Tibial nerve (tissue), 4 donors: ENCODE measurements at places on chromosomes 7 and 10.

DNA sequence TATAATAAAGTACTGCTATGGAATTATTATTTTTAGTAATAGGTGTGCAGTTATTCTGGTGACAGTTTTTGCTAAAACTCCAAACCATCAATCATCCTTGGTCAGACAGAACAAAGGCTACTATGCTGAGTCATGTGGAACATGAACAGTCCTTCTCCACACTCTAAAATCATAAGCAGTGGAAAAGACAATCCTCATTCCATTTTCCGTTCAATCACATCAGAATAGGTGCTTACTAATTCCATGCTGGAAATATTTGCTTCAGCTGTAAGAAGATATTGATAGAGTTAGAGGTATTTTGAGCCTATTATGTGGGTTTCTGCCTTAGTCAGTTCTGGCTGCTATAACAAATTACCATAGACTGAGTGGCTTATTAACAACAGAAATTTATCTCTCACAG, 82.9 kb downstream of the FAM13C start:
- no peak for DNase-seq

DNA sequence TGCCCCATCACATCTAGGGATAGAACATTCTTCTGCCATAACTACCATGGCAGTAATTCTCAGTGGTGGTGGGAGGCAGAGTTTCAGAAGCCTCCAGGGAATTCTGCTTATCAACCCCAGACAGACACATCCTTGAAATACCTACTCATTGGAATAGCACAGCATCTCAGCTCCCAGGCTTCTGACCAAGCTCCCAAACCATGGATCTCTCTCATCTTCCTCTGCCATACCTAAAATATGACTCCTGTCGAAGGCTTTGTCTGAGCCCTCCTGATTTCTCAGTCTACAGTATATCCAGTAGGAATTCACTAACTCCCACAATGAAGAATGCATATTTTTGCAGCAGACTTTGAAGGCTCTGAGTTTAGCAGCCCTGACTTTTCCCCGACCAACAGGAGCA, 687.5 kb downstream of the GRID1 start:
- no peak for DNase-seq

DNA sequence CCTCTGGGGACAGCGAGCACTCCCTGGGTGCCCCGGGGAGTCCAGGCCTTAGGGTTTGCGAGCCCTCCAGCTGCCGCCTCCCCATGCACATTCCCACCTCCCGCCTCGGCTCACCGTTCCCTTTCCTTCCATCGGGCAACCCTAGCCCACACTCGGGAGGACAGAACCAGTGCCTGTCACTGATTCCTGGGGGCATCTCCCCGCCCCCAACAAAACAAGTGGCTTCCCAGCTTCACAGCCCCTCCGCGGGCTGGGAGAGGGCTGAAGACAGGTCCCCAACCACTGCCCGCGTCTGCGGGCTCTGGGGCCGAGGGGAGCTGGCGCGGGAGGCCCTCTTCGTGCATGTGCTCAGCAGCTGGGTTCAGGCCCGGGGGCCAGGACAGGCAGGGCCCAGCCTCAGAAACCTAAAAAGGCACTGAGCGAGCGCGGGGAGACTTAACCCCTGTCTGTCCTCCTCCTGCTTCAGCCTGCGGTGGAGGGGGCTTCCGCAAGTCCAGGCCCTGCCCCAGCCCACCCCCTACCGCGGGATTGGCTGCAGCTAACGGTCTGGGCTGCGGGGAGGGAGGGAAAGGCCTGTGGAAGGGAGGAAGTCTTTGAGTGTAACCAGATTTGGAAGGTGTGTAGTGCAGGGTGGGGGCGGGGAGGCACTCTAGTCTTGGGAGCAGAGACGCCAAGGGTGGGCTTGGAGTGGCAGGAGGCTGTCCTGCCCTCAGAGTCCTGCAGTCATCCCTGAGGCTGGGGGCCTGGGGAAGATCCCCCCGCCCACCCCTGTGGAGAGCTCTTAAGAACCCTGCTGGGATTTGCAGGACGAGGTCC, 1.2 kb downstream of the FLNC start:
- DNase-seq, result no peak

GRCh38 chr7:132915647-132916046, 166.2 kb downstream of the CHCHD3 start:
- no peak for DNase-seq

DNA sequence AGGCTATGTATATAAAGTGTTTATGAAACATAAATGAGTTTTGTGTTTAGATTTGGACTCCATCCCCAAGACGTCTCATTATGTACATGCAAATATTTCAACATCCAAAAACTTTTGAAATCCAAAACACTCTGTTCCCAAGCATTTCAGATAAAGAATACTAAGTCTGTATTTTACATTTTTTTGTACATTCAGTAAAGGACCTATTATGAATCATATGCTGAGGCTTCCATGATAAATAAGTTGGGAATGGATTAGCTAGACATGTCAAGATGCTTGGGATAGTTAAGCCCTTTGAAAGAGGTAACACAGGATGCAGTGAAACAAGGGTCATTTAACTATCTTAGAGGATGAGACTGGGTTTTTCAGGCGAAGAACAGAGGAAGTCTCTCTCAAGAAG, 262.9 kb downstream of the SNX13 start:
- DNase-seq, result no peak

GRCh38 chr10:101967713-101968112, 88.3 kb downstream of the ARMH3 start:
- no peak for DNase-seq

- no peak for DNase-seq
Measured at GRCh38 chr10:35451151-35452016, 115.1 kb downstream of the CCNY start.

GRCh38 chr7:158110661-158111048, 477.0 kb downstream of the PTPRN2 start:
- DNase-seq, result no peak

DNA sequence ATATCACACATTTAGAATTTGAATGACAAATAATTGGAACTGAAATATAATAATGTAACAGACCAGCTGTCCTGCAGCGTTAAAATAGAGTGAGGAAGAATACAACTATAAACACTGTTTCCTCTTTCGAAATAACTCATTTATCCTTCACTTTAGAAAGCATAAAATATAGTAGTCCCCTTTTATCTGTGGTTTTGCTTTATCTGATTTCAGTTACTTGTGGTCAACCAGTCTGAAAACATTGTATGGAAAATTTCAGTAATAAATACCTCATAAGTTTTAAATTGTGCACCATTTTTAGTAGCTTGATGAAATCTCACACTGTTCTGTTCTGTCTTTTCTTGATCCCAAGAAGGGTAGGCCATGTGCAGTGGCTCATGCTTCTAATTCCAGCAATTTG, 31.7 kb downstream of the POLR1F start:
- DNase-seq, result no peak

- no peak for DNase-seq
Measured at GRCh38 chr7:28931565-28931964, 26.6 kb downstream of the TRIL start.

DNA sequence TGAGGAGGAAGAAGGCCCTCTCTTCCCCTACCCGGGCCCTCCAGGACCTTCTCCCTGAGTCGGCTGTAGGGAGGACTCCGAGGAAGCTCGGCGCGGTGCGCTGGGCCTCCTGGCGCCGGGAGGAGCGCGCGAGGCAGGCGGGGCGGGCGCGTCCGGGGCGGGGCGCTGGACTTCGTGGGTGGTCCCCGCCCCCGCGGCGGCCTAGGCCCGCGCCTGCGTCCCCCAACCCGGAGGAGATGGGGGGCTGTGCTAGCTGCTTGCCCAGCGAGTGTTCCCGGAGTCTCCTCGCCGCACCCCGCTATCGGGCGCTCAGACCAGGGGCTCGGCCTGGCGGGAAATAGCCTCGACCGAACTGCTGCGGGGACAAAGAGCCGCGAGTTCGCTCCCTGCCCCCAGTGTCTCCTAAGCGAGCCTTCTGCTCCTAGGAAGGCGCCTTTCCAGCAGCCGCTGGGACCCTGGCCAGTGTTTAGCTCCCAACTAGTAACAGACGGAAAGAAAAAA, 19.2 kb upstream of the SMO start:
- peak; percentile 37 for DNase-seq

- DNase-seq, result no peak
Measured at GRCh38 chr10:61503051-61503450, 49.9 kb upstream of the TMEM26 start.

DNA sequence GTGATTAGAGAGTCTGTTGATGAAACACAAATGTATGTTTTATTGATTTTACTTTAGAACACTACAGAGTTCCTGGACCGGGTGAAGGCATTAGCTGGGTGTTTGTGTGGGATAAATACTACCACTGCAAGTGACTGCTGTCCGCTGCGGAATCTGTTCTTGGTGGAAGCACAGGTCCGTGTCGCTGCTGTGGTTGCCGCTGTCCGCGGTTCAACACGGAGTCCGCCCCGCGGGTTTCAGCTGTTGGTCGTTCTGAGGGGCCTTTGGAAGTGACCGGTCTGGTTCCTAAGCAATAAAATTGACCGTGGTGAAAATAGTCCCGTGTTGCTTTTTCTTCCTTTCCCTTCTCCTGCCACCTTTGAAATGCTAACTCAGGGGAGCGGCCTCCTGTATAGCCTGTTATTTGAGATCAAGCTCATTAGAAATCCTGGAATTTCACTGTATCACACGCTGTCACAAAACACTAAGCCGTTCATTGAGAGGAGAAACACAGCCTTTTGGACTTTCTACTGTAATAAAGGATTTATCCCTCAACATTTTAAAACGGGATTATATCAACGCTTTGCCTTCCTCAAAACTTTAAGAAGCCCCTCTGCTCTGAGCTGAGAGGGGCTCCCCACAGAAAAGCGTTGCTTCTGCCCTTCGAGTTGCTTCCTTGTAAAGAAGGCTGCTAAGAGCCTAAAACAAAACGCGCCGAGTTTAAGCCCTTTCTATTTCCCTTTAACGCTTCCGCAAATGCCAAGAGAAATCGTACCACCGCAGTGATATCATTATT, 2.6 kb downstream of the NKX6-2 start:
- no peak for DNase-seq

GRCh38 chr10:6579904-6580278, at the start of gene PRKCQ:
Gene PRKCQ (minus strand): TSS chr10:6580276. CDS start chr10:6515135, 65,141 bp downstream.
- DNase-seq, result no peak

GRCh38 chr7:32891043-32891799, at the start of gene KBTBD2:
Gene KBTBD2 (minus strand): TSS chr7:32891760. CDS start chr7:32879604, 12,156 bp downstream.
- DNase-seq, result peak; percentile 55

DNA sequence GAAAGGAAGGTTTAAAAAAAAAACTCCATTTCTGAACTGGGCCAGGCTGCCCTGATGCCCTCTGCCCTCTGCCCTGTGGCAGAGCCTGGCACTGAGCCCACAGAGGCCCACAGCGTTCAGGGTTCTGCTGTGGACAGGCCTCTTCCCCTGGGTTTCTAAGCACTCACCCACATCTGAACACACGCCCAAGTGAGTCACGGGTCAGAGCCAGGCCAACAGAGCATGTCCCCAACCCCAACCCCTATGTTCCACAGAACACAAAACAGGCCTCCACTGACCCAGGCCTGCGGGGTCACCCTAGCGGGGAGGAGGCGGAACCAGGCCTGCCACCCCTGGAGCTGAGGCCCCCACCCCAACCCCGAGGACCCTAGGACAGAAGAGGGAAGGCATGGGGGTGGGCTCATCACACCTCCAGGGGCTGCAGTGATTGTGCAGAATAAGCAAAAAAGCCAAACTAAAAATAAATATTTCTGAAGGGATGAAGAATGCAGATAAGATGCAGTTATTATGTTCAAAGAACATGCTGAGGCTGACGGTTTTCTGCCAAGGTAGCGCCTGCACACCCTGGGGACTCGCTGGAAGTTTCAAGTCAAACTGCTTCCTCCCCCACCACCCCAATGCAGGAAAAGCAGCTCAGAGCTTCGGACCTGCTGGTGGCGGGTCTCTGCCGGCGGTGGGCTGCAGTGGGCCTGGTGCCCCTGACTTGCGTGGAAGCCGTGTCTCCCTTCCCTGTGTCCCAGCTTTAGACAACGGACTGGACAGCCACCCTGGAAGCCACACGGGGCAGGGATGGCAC, 5.4 kb downstream of the WDR86 start:
- DNase-seq, result peak; percentile 46

DNA sequence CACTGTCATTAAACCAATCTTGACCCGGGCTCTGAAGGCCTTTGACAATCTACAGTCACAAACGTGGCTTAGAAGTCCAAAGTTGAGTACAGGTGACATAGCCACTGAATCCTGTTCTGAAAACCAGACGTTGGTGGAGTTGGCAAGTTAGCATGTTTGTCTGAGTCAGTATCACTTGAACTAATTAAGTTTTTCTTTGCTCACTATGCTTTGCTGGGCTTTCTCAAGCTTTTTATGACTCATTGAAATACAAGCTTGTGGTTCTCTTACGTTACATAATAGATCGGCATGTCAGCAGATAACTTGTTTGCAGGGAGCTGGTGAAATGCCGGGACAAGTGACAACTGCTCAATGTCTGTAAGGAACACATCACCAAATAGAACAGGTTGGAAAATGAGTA, 53.8 kb downstream of the ARL5B start:
- DNase-seq, result no peak

- no peak for DNase-seq
Measured at GRCh38 chr7:33590916-33591315, 314.4 kb upstream of the BMPER start.

- DNase-seq, result no peak
Measured at GRCh38 chr7:50827281-50827680, 44.6 kb upstream of the GRB10 start.

GRCh38 chr10:125689955-125690569, 7.1 kb upstream of the TEX36 start:
- no peak for DNase-seq

DNA sequence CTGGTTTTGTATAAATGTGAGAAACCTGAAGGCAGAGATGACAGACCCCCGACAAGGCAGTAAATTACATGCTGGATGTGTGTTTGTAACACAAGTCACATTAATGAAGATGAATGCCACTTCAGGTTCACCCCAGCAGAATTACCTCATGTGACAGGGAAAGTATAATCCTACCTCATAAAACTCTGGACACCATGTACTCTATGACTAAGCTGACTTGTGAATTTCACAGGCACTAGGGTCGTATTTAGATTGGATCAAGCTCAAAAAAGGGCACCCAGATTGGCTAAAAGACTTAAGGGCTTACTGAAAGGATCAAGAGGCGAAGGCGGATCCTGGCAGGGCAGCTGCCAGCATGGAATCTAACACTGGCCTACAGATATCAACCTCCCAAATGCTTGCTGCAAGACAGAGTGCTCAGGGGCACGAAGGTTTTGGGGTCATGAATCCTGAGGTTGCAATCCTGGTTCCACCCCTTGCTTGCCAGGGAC, 161.4 kb downstream of the PIP4K2A start:
- DNase-seq, result no peak
